ENCODE measurements at places on chromosomes 5 and 9.

- no peak for DNase-seq
These were observed 281.4 kb downstream of the TUSC1 start for GRCh38 chr9:25396828-25397227.

GRCh38 chr5:3032513-3032912, 281.0 kb upstream of the IRX2 start:
- DNase-seq: no peak

DNA sequence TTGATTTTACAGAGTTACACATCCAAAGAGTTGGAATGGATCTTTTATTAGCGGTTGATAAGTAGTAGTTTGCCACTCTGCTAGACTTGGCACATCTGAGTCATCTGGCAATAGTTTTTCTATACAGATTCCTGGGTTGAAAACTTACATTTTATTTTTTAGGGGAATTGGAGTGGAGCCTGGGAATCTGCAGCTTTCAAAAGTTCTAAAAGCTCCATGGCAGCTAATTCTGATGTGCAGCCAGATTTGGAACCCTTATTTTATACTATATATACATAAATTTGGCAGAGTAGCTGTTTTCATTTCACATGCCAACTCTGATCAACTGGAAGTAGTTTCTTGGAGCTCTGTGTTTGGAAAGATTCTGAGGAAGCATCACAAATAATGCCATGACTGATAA, 715.5 kb downstream of the TLR4 start:
- no peak for DNase-seq

- no peak for DNase-seq
These were observed 15.4 kb downstream of the AOPEP start for GRCh38 chr9:94741866-94742265.

DNA sequence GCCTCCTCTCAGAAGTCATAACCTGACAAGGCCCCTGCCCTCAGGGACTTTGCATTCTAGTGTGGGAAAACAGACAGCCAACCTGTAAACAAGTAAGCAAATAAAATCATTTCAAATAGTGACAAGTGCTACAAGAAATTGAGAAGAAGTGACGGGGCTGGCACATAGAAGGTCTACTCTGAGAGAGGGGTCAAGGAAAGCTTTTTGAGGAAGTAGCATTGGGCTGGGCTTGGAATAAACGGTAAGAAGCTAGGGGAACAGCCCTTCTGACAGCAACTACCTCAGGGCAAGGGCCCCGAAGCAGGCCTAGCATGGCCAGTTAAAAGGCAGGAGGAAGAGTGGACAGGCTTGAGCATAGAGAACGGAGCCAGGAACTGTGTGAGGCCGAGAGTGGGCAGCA, 4.8 kb upstream of the SLC2A8 start:
- DNase-seq: no peak

DNA sequence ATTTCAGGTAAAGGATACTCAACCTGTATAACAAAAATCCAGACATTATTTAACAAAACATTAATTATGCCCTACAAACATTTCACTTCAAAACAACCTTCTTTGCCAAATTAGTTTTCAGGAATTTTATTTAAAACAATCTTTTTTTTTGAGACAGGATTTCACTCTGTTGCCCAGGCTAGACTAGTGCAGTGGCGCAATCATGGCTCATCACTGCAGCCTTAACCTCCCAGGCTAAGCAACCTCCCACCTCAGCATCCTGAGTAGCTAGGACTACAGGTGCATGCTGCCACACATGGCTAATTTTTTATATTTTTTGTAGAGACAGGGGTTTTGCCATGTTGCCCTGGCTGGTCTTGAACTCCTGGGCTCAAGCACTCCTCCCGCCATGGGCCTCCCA, 3.9 kb downstream of the FNIP1 start:
- DNase-seq: no peak
